ENCODE measurements at places on chromosomes 5 and 9.

DNA sequence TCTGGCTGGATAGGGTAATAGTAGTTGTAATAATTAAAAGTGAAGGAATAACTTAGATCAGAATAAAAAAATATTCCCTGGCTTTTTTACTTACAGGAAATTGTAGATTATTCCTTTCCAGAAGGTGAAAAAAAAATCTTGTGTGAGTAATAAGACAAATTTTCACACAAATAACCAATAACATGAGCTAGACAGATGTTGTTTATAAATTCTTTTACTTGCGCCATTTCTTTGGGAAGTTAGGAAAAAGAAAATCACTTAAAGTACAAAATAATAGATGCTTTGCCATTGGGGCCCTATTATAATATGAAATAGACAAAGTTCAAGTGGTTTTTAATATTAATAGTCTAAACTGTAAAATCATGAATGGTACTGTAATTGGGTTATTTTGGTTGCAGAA lies 204.1 kb downstream of the ARRDC3 start:
- no peak for DNase-seq

DNA sequence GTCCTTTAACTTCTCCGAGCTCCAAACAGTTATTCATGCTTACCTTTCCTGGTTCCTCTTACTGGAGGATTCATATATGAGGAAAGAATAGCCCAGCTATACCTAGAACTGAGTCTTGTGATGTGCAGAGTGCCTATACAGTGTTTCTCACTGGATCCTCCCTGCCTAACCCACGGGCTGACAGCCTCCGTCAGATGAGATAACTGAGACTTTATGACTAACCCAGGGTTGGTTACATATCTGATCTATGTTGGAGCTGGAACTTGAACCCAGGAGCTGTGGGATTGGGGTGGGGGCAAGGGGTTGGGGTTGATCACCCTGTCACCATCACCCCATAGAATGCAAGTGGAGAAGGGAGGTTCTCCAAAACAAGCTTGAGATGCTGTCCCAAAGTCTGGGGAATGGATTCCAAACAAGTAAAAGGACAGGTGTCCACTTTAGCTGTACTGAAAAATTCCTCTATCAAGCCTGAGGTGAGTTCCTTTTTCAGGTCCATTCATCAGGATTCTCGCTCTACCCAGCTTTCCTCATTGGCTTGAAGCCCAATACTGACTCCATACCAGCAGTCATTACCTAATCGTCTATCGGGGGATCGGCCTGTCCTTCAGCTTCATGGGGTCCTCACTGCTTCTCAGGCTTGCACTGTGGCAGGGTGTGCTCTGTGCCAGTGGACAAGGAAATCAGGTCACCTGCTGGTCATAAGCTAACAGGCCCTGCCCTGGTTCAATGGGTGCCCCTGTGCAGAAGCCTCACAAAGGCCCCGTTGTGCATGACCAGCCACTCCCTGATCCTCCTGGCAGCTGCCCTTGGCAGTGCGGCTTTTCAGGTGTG lies 100.6 kb downstream of the ARHGAP26 start:
- no peak for DNase-seq

DNA sequence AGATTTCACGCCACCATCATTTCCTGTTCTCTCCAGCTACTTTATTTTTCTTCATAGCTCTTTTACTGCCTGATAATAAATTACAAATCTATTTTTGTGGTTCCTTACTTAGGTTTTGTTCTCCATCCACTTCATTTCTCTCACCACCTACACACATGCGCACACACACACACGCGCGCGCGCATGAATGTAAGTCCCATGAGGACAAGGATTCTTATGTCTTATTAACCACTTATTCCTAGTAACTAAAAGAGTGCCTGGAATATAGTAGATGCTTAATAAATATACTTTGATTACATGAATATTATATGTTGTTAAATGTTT lies 116.5 kb downstream of the TRPM6 start:
- no peak for DNase-seq

DNA sequence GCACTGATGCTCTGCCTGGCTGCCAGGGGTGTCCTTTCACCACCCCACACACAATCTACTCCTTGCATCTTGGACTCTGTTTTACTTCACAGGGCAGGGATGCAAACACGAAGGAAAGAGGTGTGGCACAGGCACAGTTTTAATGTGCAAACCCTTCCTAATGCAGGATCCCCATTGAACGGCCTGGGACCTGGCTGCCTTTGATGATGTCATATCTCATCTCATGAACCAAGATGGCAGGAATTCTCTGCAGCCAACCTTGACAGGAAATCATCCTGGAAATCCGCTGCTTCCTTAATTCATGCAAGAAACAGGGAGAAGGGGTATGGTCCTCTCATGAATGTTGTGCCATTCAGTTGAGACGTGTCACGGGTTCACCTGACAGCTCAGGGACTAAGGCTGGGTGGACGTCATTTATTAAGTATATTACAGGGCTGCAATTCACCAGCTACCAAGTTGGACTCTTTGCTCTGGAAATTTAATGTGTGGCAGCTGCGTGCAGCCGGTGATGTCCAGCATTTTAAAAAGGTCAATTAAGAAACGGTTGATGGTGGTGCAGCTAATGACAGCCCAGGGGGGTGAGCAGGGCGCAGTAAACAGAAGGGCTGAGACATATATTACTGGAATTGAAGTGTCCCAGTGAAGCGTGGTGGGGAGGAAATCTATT lies 91.5 kb downstream of the LMNB1 start:
- DNase-seq = no peak

GRCh38 chr5:178826216-178826615 lies 33.5 kb upstream of the ZNF354B start:
- DNase-seq = no peak

DNA sequence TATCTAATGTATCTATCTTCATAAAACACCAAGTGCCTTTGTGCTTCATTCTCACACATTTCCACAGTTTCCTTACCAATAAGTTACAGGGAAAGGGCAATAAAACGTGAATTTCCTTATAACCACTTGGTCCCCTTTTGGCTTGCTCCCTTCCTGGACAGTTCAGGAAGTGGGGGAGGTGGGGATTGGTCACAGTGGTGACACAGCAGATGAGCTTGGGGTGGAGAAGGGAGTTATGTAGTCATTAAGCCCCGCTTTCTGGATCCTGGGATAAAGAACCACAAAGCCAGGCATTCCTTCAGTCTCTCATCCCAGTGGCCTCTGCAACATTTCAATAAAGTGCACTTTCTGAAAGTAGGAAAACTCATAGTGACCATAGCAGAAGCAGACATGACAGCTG lies 47.1 kb upstream of the FYB1 start:
- no peak for DNase-seq

DNA sequence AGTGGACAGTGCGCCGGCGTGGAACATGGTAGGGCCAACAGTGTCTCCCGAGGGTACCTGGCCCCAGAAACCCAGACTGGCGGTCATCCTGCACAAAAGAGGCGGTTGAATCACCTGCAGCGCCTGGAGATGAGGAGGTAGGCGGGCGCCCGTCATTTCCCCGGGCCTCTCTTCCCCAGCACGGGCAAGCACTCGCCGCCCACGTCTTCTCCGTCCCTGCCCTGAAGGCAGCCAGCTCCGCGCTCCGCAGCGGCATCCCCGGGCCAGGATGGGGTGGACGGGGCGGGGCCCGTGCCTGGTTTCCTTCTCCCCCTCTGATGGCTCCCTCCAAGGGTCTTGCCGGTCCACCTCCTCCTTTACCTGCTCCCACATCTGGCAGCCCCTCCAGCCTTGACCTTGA lies 27.1 kb upstream of the N4BP3 start:
- no peak for DNase-seq

GRCh38 chr5:134527156-134527960 lies 1.9 kb downstream of the JADE2 start:
- DNase-seq = peak; percentile 73

- DNase-seq = no peak
These were observed 170.5 kb downstream of the GABBR2 start for GRCh38 chr9:98538203-98538602.

DNA sequence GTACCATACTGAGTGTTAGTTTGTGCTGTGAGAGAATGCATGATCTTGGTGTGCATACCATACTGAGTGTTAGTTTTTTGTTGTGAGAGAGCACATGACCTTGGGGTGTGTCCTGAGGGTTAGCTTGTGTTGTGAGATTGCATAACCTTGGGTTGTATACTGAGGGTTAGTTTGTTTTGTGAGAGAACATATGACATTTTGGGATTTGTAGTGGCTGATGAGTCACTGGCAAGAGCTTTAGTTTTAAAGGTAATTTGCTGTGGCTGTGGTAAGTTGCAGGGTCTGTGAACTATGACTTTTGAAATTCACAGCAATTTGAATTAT lies 1068.3 kb upstream of the EDIL3 start:
- DNase-seq = no peak

GRCh38 chr9:76733096-76733495 lies 31.1 kb upstream of the PCA3 start:
- no peak for DNase-seq

DNA sequence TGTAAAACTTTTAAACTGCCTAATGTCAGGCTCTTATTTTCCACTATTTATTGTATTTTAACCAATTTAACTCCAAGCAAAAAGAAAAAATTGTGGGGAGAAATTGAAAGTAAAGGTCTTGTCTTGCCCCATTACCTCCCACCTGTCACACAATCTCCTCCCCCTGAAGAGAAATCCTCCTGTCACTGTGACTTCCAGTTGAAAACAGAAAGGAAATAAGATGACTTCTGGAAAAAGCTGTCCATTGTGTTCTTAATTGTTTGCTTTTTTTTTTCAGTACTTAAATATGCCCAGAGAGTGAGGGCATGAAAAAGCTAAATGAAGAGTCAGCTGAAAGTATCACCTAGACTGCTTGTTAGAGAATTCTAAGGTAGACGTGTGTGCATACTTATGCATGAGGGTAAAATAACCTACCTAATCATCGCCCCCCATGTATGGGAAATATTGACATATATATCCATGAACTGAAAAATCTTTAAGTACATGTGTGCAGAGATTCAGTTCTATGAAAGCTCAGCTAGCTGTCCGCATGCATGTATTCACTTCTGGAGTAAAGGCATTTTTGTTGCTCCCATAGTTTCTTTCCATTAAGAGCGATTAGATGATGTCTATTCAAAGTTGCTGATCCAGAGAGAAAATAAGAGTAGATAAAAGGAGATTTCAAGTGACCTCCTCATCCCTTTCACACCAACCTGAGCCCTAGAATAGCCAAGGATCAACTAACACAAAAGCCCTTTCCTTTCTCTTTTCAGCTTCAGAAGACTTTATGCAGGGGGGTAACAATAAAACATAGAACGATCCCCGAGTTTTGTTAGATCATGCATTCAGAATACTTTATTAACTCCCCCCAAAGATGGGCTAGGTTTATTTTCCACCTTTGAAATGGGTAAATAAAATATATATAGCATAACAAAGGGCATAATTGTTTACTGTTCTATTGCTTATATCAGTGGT lies 5.3 kb downstream of the NR2F1-AS1 start:
- no peak for DNase-seq

DNA sequence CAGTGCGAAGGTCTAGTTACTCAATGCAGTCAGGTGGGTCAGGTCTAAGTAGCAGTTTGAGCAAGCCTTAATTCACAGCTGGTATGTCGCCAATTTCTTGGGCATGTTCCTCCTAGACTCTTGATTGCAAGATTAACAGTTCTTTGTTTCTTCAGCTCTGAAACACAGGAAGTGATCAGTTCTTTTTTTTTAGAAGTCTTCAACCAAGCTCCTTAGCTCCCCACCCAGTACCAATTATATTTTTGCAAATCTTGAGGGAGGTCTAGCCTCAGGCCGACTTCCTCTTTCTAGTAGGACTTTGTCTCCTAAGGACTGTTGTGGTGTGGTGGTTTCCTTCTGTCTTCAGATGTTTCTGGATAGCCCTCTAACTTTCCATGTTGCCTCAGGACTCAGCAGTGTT lies 2054.2 kb downstream of the MAT2B start:
- no peak for DNase-seq

DNA sequence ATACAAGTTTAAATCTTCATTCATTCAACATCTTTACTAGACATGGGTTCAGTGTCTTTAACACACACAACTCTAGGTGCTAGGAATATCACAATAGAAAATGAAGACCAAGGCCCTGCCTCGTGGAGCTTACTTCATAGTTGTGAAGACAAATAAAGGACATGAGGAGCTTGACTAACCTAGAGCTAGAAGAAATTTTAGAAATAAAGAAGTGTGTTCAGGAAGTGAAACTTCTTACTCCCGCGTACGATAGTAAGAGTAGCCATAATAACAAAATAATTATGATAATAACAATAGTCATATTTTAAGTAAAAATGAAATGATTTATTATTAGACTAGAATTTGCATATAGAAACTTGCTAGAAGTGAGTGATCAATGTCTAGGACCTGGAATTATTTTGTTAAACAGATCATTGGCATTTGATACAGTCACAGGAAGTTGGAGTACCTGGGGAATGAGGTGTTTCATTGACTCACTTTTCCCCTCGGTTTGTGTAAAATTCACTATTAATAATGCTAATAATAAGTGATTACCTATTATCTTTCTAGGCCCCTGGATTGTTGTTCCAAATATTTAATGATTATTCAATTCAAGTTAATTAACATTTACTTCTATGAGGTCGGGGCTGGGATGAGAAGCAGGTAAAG lies 331.3 kb downstream of the NSG2 start:
- DNase-seq = no peak

GRCh38 chr9:8349901-8350300 lies 550.3 kb upstream of the DMAC1 start:
- no peak for DNase-seq

DNA sequence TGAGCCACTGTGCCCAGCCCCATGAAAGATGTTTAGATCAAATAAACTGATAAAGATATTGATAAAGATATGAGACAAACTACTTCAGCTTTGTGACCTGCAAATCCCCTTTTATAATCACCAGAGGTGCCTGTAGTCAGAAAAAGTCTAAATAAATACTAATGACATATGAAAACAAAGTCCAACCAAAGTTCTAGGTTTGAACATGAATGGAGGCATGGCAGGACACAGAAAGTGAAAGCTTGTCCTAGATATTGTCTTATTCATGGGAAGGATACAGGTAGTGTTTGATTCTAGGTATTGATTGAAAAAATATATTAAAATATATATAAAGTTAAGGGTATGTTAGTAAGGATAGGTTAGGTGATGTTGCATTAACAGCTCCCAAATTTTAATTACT lies 24.6 kb upstream of the PSAT1 start:
- DNase-seq = no peak

- no peak for DNase-seq
These were observed 12.1 kb downstream of the NOTCH1 start for GRCh38 chr9:136533775-136534157.

GRCh38 chr5:132365213-132365612 lies 4.3 kb upstream of the SLC22A5 start:
- DNase-seq = no peak

GRCh38 chr9:99171225-99172123 lies 50.3 kb downstream of the ALG2 start:
- no peak for DNase-seq

DNA sequence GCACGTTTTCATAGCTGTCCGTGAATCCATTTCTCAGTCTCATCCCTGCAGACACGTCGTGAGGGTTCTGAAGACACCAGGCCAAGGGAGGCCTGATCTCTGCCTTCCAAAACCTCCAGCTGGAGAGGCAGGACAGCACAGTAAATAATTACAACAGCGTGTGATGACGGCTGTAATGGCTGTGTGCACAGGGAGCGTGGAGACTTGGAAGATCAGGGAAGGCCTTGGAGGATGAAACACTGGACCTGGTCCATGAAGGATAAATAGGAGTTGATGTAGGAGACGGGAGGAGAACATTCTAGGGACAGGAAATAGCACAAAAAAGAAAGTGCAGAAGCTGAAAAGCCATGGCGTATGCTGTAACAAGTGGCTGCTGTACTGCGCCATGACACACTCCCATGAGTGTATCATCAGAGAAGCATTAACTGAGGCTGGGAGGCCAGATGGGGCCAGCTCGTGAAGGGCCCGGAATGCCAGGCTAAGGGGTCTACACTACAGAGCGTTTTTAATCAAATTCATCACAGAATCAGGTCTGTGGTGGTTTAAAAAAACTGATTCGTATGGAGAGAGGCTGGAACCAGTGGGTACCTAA lies 97.2 kb downstream of the CRB2 start:
- DNase-seq = no peak

All from pons (tissue), 1 donor.